ENCODE measurements at places on chromosomes 2 and 18.

GRCh38 chr2:232120911-232121310 lies 159.4 kb downstream of the DIS3L2 start:
- DNase-seq: no peak

GRCh38 chr2:136718273-136718672 lies 47.1 kb upstream of the THSD7B start:
- no peak for DNase-seq

DNA sequence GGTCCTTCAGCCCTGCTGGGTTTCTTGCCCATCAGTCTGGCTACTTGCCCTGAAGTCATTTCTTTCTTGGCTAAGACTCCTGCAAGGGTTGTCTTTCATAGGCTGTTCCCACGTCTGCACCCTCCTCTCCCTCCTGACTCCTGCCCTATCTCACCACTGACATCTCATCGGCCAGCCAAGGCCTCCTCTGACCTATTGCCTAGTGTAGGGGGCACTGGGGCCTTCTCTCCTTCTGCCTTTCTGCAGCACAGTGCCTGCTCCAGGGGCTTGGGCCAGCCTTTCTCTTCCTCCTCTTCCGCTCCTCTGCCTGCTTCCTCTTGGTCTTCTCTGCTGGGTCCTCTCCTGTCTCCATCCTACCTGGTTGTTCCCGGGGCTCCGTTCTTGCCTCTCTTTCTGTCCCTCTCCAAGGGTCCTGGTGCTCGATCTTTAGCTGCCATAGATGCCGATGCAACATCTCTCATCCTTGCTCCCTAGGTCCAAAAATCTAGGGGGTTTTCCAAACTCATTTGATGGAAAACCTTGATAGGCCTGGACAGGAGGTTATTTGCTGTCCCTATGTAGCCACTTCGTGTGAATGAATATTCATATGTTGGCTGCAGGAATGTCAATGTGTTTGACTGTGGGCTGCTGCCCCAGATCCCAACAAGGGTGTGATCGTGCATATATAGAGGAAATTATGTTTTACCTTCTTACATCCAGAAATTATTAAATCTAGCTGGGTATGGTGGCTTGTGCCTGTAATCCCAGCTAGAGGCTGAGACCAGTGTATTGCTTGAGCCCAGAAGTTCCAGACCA lies 9.7 kb upstream of the NT5DC4 start:
- no peak for DNase-seq

DNA sequence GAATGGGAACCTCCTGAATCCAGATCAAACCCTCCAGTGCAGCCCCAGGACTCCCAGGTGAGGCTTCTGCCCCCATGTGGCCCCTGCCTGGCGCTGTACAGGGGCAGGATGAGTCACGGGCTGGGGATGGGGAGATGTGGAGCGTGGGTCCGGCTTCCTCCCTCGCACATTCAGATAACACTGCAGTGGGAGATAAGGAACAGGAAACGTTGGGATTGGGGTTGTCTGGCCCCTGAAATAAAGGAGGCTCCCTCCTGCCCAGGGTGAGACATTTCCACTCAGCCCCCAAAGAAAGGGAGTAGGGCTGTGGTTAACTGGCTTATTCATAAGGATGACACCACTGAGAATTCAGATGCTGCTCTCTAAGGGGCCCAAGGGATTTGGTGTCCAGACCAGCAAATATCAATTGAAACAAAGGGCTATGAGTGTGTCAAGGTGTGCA lies 30.7 kb downstream of the IGFBP5 start:
- no peak for DNase-seq

DNA sequence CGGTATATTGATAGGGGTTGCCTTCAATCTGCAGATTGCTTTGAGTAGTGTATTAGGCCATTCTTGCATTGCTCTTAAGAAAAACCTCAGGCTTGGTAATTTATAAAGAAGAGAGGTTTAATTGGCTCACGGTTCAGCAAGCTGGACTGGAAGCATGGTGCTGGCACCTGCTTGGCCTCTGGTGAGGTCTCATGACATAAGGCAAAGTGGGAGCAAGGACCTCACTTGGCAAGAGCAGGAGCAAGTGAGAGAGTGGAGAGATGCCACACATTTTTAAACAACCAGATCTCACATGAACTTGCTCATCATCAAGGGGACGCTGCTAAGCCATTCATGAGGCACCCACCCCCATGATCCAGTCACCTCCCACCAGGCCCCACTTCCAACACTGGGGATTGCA lies 4.9 kb downstream of the MAP3K2 start:
- DNase-seq: no peak

DNA sequence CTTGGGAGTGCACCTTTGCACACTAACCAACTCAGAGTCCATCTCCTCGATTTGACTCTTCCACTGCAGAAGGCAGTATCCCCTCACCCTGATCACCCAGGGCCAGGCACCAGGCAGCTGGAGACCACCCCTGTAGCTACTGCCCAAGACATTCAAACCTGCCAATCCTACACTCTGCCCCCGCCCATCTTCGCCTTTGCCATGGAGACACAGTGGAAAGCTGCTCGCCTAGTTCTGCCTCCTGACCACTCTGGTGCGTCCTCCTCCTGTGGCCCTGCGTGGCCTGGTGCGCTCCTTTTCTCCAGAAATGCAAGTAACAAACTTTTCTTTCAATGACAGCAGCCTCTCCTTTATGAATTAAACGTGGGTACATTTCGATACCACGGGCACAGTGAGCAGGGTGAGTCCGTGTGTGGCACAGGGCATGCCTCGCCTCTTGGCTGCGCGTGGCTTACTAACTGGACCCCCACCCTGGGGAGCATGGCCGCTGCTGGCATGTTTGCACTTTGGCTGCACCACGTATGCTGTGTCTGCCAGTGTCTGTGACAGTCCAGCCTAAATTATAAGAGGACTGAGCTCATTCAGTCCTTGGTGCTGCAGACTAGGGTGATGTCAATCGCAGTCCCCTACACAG lies 47.6 kb downstream of the LONRF2 start:
- no peak for DNase-seq

GRCh38 chr2:18001671-18002070 lies 123.2 kb downstream of the KCNS3 start:
- DNase-seq: no peak

DNA sequence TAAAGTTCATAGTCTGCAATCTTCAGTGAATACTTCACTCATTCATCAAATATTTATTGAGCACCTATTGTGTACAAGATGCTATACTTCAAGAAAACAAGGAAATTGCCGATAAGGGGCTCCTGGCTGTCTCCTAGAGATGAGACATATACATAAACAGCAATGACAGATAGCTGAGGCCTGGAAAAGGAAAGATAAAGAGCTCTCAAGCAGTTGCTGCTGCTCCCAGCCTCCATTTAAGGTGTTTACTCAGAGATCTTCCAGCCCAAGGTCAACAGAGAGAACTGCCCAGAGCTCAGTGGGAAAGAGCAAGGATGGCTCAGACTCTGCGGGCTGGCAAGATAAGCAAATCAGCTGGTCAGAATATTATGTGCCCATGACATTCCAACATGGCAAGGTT lies 3.3 kb upstream of the SLC14A2 start:
- no peak for DNase-seq

- DNase-seq: no peak
Measured at GRCh38 chr2:10385501-10385900, 62.6 kb downstream of the ODC1 start.

- DNase-seq: no peak
Measured at GRCh38 chr2:222228054-222228453, 70.7 kb downstream of the PAX3 start.

- DNase-seq: no peak
Measured at GRCh38 chr18:3410273-3410672, 39.7 kb upstream of the TGIF1 start.

- DNase-seq: no peak
Measured at GRCh38 chr2:217282531-217282930, 422.7 kb upstream of the TNP1 start.

DNA sequence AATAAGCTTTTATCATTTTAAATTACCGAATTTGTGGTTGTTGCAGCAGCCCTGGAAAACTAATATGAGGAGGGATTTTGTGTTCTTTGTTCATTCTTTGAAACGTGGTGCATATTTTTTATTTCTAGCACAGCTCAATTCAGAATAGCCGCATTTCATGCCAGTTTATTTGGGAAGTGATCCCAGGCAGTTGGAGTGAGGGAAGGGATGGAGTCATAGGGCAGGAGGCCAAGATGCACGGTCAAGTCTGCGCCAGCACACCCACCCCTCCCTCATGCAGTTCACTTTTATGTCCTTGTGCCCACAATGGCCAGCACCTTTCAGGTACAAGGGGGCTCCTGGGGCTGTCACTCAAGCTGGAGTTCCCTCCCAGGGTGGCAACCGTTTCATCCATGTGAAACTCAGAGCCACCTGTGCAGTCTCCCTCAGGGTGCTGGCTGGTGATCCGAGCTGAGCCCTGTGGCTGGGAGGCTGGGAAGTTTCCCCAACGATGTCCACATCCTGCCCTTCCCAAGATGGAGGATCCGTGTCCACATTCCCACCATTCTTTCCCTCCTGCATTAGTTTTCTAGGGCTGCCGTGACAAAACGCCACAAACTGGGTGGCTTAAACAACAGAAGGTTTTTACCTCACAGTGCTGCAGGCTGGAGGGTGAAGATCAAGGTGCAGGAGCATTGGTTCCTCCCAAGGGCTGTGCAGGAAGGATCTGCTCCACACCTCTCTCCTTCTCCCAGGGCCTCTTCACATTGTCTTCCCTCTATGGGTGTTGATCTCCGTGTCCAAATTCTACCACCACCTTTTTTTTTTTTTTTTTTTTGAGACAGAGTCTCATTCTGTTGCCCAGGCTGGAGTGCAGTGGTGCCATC lies 68.5 kb upstream of the ITGA6 start:
- no peak for DNase-seq

DNA sequence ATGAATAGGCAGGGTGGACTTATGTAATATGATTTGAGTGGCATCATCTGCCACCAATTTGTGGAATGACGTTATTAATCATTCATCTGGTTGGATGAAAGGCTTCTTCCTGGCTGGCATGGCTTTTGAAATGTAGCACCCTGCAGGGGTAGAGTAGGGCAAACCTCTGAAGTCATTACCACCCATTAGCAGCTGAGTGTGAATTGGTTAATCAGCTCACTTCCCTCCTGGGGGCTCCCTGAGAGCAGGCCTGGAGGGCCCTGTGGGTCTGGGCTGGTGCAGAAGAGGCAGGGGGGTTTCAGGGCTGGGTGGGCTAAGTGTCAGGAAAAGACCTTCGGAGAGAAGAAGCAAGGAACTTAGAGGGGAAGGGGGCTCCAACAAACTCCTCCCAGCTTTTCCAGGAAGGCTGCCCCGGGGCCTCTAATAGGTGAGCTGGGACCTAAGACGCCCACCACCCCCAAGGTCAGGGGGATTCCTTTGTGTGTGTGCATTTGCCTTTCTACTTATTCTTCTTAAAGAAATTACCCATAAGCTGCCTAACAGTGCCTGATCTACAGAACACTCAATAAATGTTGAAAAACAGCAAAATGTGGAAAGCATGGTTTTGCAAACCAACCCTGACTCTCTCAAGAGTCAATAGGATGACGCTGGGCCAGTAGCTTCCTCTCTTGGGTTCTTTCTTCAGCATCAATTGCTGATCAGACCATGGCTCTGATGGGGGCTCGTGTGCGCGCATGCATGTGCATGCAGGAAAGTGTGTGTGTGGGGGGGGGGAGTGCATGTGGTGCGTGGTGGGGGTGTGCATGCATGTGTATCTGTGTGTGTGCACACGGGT lies 49.7 kb upstream of the ZNF516 start:
- DNase-seq: no peak

- no peak for DNase-seq
Measured at GRCh38 chr2:50624506-50624905, 407.4 kb downstream of the NRXN1 start.

GRCh38 chr2:101770726-101771125 lies 73.2 kb downstream of the MAP4K4 start:
- DNase-seq: no peak

GRCh38 chr2:17765398-17765797 lies 11.5 kb downstream of the GEN1 start:
- DNase-seq: no peak

DNA sequence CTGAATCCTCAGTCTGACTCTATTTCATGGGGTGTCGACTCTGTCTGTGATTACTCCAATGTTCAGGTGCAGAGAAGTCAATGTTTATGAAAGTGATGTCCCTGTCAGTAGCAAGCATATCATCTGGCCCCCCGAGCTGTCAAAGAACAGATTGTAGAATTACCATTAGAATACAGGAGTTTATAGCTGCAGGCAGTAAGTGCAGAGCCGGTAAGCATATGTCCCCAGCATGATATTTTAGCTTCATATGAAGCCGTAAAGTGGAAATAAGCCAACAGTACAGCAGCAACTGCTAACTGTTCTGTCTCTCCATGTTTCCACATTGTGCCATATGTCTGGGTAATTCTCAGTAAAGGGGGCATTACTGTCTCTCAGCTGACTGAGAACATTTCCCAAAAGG lies 541.8 kb downstream of the SOX11 start:
- no peak for DNase-seq

- no peak for DNase-seq
Measured at GRCh38 chr2:174067815-174068214, 102.6 kb upstream of the SP3 start.

DNA sequence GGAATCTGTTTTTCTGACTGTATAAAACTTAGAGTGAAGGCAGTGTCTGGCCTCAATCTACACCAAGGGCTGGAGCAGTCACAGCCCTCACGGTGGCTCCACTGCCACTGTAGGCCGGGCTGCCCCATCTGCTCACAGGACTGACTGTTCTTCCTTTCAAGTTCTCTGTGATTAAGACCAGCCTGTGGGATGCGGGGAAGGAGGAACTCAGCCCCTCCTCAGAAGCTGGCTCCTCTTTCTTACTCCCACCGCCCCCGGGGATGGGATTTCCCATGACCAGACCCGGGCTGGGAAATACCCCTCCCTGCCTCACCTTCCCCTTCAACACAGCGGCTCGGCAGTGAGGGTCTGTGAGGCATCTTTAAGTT lies 106.0 kb downstream of the COPS8 start:
- no peak for DNase-seq

DNA sequence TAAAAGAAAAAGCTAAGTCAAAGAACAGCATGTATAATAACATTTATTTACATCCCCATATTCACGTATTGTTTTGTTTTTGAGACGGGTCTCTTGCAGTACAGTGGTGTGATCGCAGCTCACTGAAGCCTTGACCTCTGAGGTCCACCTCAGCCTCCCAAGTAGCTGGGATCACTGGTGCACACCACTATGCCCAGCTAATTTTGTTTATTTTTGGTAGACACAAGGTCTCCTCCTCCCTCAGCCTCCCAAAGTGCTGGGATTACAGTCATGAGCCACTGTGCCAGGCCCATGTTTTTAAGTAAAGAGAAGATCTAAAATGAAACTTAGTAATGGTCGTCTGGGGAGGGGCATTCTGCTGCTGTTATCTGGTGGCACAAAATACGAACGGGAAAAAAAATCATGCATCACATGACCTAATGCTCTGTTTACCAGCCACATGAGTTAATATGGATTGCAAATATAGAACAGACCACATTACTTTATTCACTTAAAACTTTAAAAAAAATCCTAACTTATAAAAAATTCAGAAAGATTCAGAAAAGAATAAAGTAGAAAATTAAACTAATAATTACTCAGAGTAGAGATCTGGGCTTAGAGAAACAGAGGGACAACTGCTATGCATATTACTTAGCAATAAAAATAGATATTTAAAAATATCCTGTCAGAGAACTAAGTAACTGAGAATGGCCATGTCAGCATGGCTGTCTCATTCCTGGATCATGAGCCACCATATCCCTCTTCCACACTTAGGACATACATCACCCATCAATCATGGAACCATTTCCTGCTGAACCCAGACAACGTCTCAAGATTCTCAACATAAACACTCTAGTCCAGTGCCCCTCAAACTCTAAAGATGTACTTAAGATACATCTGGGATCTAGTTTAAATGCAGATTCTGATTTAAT lies 7.3 kb downstream of the MMADHC start:
- DNase-seq: no peak

GRCh38 chr2:98148595-98149332 lies 61.8 kb downstream of the VWA3B start:
- no peak for DNase-seq
